HTR-8/SVneo (cell line): ENCODE measurements at places on chromosomes 2 and 18.

DNA sequence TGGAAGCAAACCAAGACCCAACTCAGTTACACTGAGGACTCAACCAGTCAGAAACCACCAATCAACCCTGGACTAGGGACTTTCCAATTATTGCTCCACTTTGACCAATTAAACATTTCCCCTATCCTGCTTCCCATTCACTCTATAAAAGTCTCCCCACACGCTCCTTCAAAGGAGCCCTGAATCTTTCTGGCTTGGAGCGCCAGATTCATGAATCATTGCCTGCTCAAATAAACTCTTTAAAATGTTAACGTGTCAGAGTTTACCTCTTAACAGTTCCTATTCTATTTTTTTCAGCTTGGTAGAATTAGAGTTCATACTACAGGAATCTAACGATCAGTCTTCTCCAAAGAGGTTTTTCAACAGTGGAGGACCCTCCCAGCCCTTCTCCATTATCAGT lies 20.7 kb upstream of the SULT1C2 start:
- DNase-seq = no peak

DNA sequence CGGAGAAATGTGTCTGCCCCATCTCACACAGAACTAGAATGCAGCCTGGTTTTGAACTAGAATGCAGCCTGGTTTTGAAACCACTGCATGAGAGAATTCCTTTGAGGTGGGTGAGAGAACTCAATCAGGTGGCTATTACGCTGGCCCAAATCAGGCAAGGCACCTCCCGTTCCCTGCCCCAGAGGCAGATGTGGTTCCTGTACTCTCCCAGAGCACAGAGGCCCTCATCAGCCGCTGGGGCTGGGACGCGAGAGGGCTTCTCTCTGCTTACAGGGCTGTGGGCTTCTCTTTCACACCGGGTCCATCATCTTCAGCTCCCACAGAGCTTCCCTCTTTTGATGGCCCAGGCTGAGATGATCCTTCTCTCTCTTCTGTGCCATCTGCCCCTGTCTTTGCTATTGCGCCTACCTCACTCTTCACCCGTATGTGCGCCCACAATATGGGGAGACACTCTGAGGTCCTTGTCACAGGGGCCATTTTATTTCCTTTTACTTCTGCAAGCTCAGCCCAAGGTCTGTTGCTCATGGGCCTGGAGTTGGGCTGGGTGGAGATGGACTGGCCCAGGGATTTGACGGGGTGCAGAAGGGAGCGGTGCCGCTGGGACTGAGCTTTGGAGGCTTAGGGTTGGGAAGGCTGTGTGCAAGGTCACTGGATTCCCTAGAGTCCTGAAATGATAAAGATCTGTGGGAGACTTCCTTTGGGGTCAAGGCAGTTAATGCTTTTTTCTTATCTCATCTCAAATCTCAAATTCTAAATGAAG lies 84.4 kb upstream of the HS6ST1 start:
- DNase-seq = no peak

DNA sequence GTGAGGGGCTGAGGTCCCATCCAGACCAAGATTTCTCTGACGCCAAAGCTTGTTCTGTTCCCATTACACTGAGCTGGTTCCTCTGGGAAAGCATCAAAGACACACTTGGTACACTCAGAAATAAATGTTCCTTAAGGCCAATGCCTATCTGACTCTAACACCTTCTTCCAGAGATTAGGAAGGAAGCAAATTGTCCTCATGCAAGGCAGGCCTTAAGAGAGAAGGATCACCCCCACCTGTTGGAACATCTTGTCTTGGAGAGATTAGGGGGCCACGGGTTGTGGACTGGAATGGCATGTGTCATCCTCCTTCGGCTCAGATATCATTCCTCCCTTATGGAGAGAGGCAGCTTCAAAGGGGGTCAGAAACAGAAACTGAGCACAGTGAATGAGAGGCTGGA lies 100.2 kb downstream of the ANKRD44 start:
- no peak for DNase-seq

- no peak for DNase-seq
Measured at GRCh38 chr2:26732446-26732845, 31.6 kb upstream of the SLC35F6 start.

DNA sequence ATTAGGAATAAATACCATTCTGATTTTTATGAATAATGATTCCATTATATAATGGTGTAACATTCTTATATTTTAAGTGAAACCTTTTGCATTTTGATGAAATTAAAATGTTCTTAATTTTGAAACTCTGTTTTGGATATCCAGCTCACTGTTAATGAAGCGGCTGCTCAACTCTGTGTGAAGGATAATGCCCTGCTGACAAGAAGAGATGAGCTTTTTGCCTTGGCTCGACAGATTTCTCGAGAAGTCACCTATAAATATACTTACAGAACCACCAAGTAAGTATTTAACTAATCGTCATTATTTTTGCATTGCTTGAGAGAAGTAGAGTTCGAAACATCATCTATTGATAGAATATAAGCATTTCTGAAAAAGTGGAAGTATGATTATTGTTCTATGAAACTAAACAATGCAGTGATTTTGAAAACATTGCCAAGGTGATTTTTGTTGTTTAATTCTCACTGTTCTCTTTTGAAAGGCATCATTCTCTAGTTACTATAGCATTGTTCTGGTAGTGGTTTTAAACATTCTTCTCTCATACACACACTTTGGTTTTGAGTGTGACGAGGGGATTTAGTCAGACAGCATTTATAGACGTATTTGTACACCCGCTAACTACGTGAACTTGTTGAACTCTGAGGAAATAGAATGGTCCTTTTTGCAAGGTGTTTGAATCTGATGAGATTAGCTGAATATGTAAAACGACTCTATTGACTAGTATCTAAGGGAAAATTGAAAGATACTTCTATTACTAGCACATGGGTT lies 21.5 kb downstream of the NAB1 start:
- DNase-seq = no peak
